ENCODE measurements at places on chromosomes 7 and 10.
A peak's percentile ranks its signal among the peaks of the same experiment; 100 is the strongest.

GRCh38 chr7:133315332-133316040, 62.6 kb downstream of the EXOC4 start:
- no peak for DNase-seq

GRCh38 chr10:78944723-78945312, 123.9 kb upstream of the ZMIZ1 start:
- peak; percentile 55 for DNase-seq

DNA sequence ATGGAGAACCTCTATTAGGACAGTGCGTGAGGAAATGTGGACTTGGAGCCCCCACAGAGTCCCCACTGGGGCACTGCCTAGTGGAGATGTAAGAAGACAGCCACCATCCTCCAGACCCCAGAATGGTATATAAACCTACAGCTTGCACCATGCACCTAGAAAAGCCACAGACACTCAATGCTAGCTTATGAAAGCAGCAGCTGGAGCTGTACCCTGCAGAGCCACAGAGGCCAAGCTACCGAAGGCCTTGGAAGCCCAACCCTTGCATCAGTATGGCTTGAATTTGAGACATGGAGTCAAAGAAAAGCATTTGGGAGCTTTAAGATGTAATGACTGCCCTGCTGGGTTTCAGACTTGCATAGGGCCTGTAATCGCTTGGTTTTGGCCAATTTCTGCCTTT, 361.3 kb downstream of the ZNF248 start:
- DNase-seq = no peak

DNA sequence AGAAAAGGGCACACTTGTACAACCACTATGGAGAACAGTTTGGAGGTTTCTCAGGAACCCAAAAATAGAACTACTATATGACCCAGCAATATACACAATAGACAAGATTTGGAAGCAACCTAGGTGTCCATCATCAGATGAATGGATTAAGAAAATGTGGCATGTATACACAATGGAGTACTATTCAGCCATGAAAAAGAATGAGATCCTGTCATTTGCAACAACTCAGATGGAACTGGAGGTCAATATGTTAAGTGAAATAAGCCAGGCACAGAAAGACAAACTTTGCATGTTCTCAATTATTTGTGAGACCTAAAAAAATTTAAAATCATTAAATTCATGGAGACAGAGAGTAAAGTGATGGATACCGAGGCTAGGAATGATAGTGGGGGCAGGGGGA, 118.8 kb downstream of the ZNF467 start:
- no peak for DNase-seq

DNA sequence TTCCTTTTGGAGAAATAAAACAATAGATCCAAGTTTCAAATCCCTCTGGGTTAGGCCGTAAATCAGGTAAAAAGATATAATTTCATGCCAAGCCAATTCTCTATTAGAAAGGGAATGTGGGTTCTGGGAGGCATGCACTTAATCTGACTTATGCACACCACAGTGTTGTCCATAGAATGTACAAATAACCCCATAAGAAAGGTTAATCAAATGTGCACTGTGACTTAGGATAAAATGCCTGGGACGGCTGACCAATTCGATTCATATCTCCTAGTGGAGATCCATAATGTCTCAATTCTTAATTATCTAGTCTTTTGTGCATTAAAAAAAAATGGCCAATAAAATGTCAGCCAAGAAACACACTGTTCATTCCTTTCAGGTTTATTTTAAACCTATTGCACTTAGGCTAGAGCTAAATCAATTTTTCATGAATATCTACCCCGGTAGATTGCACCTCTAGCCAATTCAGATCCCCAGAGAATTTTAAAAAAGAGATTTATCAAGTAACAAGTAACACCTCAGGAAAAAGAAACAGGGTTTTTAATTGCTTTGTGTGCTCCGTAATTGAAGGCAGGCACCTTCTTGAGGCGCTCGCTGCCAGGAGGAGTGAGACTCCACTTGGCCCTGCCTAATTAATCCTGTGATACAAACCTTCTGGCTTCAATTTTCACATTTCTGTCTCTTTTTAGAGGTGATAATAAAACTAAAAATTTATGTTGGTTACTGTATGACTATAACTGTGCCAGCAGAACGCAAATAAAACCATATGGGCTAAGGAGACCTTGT, 265.1 kb downstream of the ETV1 start:
- no peak for DNase-seq

- no peak for DNase-seq
These were observed 60.7 kb downstream of the DGKB start for GRCh38 chr7:14841869-14842268.

- no peak for DNase-seq
These were observed 53.3 kb upstream of the ANLN start for GRCh38 chr7:36336390-36336789.

GRCh38 chr10:59684006-59684405, 25.6 kb downstream of the SLC16A9 start:
- no peak for DNase-seq

DNA sequence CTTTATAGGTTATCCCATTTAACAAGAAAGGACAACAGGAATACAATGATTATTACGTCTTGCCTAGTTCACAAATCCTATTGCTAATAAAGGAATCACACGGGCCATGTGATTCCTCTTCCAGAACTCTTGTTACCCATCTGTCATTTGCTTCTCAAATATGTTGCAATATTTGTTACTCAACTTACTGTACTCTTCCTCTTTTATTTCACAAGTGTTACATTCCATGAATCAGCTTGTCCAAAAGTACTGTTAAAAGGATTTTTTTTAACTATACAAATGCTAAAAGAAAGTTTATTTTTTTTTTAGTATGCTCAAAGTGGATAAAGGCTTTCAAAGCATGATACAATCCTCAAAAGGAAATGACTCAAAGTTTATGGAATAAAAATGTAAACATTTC, 3.9 kb upstream of the CD36 start:
- DNase-seq = peak; percentile 87

DNA sequence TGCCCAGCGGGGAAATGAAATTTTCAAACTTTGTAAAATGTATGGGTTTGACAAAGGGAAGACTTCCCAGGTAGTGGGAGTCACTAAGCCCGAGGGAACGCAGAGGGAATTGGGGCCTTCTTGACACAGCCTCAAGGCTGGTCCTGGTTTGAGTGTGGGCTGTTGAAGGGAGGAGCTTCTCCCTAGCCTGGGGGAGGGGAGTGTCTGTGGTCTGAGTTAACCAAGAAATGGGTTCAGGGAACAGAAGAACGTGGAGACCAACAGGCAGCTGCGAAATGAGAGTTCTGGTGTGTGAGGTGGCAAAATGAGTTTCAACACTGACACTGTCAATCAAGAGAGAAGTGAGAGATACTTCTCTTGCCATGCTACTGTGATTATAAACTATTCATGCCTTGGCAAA, 32.7 kb upstream of the BAMBI start:
- DNase-seq = peak; percentile 27

DNA sequence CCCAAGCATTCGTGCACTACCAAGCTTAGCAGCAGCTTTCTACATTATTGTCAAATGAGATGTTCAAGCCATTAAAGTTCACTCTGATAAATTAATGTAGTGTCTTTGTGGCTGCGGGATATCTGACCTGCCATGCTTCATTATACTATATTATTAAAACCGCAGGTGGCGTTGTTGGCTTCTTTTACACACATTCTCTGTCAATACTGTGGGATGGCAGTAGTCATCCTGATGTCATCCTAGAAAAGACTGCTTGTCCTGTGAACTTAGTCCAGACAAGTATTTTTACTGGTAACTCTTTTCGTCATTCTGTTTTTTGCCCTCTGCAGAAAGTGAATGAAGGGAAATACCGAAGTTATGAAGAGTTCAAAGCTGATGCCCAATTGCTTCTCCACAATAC, 103.9 kb downstream of the ZMYND11 start:
- peak; percentile 22 for DNase-seq

- DNase-seq = no peak
These were observed 2.4 kb upstream of the ZNF33B start for GRCh38 chr10:42640610-42641229.
